ENCODE measurements at places on chromosomes 3 and 15. TPM values are rescaled to one million over a fixed set of nuclear protein-coding genes. Genes with fewer than 3 reads are reported as not detected.
A peak's percentile ranks its signal among the peaks of the same experiment; 100 is the strongest.

The EOGT gene
- 10.8 TPM for total RNA-seq

The NR1I2 gene
- not detected for total RNA-seq

The GOLGA6A gene
- total RNA-seq: not detected

The MCCC1 gene
- total RNA-seq: 37.4 TPM

The GOLGA6L9 gene
- total RNA-seq: not detected

The SERINC4 gene
- not detected for total RNA-seq

The SLC12A6 gene
- total RNA-seq: 1.1 TPM

The MYRIP gene
- 1.9 TPM for total RNA-seq

The CHRD gene
- total RNA-seq: 0.03 TPM

DNA sequence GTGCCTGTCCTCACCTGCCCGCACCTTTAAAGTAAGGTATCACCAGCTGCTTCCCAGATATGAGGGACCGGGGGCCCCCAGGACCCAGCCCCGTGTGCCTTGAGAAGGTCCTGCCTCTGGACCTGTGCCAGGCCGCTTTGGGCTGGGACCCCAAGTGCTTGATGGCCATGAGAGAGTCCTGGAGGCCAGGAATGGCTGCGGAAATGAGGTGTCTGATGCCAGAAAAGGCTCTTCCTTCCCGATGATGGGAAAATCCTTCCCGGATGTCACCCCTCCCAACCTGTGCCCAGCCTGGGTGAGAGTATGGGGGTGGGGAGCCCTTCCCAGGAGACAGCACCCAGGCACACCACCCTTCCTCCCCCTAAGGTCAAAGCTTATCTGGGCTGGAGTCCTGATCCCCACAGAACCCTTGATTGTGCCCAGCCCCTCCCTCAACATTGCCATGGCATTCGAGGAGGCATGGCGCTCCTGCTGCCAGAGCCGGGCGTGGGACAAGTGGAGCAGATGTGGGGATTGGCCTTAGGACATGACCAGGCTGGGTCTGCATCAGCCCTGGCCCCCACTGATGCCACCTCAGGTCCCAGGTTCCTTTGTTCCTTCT, 14.2 kb downstream of the SEMA3F start:
- DNase-seq: no peak

DNA sequence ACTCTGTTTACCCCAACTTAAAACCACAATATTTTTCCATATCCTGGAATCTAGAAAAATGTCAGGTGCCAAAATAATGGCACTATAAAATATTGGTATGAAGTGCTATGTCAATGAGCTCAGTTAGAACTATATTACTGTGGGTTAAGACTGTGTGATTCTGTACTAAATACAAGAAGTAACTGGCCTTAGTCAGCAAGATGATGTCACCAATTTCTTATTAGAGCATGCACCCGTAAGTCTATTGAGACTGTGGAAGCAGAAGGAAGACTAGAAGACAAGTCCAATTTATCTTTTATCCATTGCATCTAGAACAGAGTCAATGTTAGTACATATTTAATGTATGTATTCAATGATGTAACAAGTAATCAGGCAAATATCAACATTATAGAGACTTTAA, 25.0 kb downstream of the LRRC58 start:
- no peak for DNase-seq

DNA sequence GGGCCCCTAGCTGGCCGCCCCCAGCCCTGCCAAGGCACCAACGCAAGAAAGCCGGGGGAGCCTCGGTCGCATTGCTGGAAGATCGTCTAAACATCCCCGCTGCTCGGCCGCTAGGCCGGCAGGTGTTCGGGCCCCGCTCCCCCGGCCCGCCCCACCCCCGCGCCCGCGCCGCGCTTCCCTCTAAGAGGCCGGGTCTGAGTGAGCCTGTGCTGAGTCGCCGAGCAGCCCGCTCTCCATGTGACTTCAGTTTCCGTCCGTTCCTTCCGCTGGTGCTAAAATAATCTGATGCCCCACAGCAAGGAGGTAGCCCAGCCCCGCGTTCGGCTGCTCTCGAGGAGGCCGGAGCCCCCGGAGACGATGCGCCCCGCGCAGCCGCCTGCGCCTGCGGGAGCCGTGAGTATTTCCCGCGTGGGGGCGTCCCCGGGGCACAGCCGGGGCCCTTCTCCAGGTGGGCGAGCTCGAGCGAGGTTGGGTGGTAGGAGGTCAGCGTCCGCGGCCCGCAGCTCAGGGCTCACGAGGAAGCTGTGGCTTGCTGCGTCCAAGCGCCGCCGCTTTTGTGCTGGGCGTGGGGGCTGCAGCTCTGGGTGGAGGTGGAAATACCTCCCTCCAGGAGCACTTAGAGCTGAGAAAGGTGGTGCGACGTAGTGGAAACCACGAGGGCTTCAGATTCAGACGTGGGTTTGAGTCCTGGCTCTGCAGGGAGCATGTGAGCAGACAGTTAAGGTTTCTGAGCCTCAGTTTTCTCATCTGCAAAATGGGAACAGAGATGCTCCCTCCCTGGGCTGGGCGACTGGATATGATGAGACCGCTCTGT, at the start of gene NRROS:
Gene NRROS, plus strand, starts transcription at position 212 of the 814 bp plus-strand sequence. CDS start 14,846 bp downstream, outside the sequence.
- DNase-seq: peak; percentile 49

DNA sequence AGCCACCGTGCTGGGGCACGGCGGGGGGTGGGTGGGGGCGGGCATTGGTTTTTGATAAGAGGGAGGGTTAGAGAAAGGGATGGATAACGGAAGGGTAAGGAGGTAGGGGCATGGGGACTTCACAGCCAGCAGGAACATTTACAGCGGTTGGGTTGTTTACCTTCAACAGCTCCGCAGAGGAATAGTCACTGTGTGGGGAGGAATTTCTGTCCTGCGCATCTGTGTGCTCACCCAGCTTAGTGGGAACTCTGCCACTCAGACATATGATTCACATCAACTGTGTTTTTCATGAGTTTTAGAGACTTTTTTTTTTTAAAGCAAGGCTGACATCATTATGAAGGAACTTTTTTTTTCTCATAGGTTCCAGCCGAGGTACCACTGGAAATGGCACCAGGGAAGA, 19.6 kb downstream of the CHRD start:
- peak; percentile 75 for DNase-seq

- DNase-seq: no peak
Observed at GRCh38 chr15:41599061-41599460, 40.0 kb downstream of the TYRO3 start.

DNA sequence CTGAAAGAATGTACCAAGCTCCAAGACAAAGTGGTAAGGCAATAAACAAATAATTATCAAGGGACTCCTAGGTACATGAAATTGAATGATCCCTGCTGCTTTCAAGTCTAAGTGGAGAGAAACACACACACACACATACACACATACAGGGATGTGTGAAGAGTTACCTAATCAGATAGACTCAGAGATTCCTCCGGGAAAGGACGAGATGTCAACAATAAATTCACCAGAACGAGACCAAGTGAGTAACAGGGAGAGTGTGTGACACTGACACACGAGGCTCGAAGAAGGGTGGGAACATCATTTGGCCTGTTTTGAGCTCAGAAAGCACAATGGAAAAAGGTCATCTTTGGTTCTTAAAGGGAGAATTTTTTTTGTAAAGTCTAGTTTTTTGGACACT, 13.4 kb downstream of the LRIG1 start:
- no peak for DNase-seq

GRCh38 chr15:34828145-34828911, 33.0 kb upstream of the ACTC1 start:
- no peak for DNase-seq

DNA sequence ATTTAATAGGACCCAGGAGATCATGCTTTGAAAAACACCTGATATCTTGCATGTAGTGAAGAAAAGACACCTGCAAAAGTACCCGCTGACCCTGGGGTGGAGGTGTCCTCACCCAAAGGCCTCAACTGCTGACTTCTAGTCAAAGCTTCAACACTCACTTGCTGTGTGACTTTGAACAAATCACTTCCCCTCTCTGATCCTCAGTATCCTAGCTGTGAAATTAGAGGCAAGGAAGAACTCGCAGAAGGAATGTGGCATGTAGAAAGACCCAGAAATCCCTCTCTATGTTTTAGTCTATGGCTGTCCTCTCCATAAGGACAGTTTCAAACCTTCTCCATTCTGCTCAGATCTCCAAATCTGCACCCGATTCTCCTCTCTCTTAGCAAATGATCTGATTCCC, 52.7 kb upstream of the ATP13A3 start:
- no peak for DNase-seq

- peak; percentile 15 for DNase-seq
Observed at GRCh38 chr3:46998121-46998851, 18.8 kb downstream of the NBEAL2 start.

DNA sequence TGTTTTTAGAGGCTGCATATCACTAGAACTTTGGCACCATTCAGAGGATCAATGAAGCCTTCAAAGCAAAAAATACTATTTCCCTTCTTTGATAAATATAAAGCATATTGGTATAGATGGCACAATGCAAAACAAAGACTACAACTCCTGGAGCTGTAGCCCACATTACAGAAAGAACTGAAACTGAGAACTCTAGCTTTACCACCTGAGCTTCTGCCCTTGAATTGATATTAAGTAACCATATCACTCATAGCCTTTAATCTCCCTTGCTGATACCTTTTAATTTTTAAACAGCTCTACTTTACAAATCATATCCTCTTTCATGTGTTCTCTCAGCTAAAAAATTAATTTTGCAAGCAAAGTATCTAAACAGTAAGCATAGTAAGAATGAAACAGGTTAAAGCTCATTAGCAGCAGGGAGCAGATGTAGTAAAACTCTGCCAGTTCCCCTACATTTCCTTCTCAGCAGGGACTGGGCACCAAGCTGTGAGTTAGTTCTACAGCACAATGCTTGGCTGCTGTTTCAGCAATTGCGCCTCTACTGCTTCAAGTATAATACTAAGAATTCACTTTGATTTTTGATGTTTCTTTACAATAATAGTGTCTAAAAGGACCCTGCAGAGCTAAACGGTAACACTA, 97.9 kb upstream of the NANOGP8 start:
- DNase-seq: peak; percentile 20

DNA sequence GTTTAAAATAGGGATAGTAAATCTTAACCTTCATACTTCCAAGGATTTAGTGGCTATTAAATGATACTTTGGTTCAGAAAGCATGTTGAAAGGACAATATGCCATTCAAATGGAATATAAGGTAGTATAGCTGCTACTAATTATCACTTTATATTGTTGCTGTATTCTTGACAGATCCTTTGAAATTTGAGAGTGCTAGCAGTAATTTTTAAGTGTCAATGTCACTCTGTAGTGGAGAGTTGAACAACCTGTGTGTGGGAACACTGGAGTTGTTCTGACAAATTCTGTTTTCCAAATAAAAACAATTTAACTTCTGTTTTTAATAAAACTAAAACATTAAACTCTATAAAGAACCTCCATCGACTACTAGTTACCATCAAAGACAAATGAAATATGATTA, 565.7 kb downstream of the FGF12 start:
- no peak for DNase-seq

DNA sequence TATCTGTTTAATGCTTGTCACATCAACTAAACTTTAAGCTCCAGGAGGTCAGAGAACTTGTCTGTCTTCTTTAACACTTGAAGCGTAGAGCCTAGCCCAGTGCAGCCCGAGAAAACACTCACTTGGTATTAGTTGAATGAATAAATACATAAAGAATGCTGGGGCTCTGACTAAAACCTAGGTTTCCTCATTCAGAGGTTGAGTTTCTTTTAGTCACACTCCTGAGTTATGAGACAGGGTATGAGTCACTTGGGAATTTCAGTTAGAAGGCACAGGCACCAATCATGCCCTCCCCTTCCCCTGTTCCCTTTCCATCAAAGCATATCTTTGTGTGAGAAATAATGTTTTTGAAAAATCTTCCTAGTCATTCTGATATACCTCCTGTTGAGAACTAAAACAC, 589.8 kb upstream of the DPPA4 start:
- peak; percentile 75 for DNase-seq

DNA sequence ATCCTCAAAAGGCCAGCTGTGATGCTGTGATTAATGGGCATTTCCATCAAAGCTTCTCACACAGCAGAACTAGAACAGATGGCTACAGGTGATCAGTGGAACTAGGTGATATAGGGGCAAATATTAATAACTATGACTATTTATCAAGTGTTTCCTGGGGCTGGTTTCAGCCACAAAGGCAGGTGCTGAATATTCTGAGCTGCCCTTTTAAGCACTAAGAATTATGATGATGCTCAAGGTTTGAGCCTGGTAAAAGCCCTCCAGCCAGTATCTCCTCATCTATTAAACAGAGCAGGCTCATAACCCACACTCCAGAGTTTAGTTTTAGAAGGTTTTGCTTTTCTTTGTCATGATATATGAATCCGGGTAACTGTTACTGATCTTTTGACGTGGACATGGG, 129.5 kb upstream of the ACP3 start:
- DNase-seq: no peak

- DNase-seq: no peak
Observed at GRCh38 chr3:103796068-103796467, 1361.3 kb downstream of the ZPLD1 start.

GRCh38 chr3:142888481-142889211, at the start of gene PCOLCE2:
TSS of gene PCOLCE2 (minus strand) at chr3:142889083. CDS start at chr3:142888896, 187 bp downstream.
- DNase-seq: peak; percentile 77

- no peak for DNase-seq
Observed at GRCh38 chr3:52779837-52780585, 2.6 kb downstream of the ITIH1 start.

- no peak for DNase-seq
Observed at GRCh38 chr15:63077952-63078351, 35.4 kb downstream of the TPM1 start.

- no peak for DNase-seq
Observed at GRCh38 chr3:148948913-148949657, 42.3 kb upstream of the GYG1 start.

DNA sequence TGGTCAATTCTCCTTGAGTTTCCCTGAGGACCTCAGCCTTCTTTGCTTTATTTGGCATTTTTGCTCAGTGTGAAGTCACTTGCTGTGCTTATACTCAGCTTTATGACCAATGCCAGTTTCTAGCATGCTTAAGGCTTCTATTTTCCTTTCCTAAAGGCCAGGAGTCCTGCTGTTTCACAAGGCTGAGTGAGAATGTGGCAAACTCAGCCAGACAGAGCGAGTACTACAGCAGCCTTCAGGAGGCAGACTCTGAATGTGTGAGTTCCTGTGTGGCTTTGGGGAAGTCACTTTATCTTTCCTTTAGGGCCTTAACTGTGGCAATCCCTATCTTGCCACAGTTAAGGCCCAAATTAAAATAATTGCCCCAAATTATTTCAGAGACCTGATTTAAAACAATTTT, 213.2 kb upstream of the MRPL3 start:
- peak; percentile 14 for DNase-seq

- peak; percentile 98 for DNase-seq
Observed at GRCh38 chr3:193831495-193832455, 238.8 kb downstream of the OPA1 start.

GRCh38 chr3:100966049-100966491, 27.2 kb downstream of the ABI3BP start:
- no peak for DNase-seq

DNA sequence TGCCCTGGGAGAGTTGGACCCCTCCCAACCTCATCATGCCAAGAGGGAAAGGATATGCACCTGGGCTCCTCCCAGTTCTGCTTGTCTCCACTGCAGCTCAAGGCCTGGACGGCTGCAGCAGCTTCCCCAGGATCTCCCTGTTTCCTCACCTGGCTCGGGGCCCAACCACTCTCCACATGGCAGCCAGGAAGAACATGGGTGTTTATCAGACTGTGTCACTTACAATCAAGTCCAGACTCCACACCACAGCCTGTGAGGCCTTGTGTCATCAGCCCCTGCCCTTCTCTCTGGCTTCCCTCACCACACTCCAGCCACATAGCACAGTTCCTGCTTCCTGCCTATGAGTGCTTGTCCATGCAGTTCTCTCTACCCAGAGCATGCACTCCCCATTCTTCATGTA, 534.4 kb downstream of the EPHB1 start:
- no peak for DNase-seq
